A549 (cell line): ENCODE measurements at places on chromosomes 16 and 17.

DNA sequence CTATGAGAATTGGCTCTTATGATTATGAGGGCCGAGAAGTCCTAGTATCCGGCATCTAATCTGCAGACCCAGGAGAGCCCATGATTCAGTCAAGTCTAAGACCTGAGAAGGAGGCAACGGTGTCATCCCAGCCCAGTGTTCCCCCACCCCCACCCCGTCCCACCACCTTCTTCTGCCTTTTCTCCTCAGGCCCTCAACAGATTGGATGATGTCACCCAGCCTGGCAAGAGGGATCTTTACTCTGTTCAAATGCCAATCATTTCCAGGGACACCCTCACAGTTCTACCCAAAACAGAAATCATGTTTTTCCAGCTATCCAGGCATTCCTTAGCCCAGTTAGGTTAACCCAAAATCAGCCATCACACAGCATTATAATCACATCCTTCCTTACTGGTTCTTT lies 10.0 kb upstream of the GAA start:
- no peak for DNase-seq

- no peak for DNase-seq
Observed at GRCh38 chr16:53872248-53873221, 168.6 kb downstream of the FTO start.

DNA sequence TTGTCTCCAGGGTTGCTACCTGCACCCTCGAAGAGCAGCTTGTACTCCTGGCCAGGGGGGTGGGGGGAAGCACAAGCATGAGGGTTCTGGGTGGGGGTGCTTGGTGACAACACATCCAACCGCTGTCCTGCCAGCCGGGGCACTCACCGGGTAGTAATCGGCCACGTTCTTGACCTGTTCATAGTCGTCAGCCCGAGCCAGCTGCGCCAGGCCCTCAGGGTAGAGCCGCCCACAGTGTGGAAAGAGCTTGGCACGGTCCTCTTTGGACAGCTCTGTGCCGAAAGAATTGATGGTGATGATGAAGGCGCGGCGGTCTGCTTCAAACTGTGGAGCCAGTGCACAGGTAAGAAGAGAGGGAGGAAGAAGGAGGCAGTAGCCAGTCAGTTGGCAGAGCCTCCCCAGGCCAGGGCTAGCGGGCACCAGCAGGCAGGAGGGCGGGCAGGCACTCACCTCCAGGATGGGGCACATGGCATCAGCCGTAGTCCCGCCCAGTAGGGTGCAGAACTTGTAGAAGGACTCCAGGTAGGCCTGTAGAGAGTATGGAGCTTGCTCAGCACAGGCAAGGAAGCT lies 8.0 kb downstream of the HSD11B2 start:
- DNase-seq = no peak

DNA sequence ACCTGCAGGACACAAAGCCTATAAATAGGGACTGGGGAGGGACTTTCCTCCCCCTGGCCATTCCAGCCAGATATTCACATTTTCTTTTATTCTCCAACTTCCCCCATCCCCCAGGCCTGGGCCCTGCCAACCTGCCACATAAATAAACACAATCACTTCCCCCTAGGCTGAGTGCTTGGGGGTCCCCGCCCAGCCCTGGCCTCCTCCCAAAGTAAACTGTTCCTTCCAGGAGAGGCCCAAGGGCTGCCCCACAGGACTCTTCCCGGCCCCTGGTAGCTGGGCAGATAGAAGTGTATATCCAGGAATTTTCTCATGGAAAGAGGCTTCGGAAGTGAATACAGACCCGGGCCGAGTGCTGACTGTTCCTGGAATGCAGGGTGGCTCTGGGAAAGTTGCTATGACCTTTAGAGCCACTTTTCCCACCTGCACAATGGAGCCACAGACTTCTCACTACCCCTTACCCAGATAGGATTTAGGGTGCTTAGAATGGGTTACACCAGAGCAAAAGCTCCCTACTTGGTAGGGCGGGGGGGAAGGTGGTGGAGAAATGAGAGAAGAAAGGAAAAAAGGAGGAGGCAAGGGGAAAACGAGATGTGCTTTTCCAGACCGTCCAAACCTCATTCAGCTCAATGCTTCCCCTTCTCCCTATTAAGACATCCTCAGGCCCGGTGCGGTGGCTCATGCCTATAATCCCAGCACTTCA lies 8.5 kb downstream of the CSF3 start:
- DNase-seq = no peak

DNA sequence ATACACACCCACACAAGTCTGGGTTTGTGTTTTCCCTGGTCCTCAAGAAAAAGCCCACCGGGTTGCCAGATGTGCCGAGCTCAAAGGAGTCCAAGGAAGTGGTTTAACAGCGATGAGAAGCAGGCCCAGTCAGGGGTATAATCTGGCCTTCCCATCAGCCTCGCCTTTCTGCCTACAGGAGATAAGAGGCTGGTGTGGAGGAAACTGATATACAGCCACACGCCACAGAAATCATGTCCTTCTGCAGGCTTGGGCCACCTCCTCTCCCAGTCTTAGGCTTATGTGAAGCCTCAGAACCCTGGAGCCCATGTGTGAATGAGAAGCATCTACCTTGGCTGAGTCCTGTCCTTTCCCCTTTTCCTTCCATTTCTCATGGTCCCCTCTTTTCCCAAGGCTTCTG lies 43.6 kb upstream of the MMP2 start:
- no peak for DNase-seq

DNA sequence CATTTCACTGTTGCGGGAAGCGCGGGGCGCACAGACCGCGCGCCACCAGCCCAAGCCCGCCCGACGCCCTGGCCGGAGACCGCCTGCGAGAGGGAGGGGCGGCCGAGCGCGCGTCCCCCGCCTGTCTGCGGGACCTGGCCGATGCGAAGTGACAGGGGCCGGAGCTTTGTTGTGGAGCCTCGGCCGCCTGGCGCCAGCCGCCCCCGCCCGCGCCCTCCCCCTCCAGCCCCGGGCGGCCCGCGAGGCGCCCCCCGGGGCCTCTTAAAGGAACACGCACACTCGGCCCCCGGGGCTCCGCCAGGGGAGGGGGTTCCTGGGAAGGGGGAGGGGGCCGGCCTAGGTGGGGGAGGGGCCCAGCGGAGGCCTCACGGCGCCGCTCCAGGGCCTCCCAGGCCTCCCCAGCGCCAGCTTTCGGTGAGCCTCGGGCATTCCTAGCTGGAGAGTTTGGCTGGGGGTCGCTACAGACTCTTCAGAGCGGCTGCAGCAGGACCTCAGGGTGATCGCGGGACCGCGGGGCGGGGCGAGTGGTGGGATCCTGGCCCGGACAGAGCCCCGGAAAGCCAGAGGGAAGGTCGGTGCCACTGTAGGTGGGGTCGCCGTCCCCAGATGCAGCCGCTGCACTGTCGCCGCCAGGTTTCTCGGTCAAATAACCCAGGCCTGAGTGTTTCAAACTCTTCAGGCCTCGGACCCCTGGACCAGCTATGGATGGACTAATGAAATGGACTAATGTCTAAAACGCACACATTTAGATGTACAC lies 2.4 kb upstream of the TBX2 start:
- no peak for DNase-seq

DNA sequence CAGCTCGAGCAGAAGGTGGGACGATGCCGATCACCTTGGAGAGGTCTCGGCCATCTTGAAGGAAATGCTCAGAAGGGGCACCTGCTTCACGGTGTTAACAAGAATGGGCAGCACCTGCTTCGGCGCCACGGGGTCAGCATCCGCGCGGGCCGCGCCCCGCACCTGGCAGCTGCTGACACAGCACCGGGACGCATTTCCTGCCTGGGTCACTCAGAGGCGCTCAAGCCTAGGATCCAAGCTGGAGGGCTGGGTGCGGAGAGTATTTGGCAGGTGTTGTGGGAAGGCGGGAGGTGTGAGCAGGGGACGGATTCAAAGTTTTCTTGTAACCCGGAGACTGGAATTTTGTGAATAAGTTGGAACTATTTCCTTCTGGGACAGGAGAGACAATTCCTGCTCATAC lies 39.3 kb upstream of the AKTIP start:
- no peak for DNase-seq

DNA sequence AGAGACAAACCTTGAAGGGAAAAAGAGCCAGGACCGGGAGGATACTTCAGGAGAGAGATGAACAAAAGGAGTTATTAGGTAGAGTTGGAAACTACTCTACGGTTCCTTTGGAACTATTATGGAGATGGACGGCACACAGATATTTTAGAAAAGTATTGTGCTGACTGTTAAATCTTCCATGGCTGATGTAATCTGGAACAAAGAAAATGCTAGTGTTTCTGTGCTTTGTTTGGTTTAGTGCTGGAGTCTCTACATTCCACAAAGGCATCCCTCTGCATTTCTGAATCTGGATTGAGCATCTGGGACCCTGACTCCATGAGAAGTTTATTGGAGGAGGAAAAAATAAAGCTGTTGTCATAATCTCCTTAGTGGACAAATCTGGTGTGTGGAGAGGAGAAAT lies 57.2 kb downstream of the RPGRIP1L start:
- no peak for DNase-seq

- no peak for DNase-seq
Observed at GRCh38 chr16:57128771-57129389, 36.5 kb downstream of the CPNE2 start.

- DNase-seq = no peak
Observed at GRCh38 chr17:36727577-36727976, 126.2 kb downstream of the MRM1 start.

DNA sequence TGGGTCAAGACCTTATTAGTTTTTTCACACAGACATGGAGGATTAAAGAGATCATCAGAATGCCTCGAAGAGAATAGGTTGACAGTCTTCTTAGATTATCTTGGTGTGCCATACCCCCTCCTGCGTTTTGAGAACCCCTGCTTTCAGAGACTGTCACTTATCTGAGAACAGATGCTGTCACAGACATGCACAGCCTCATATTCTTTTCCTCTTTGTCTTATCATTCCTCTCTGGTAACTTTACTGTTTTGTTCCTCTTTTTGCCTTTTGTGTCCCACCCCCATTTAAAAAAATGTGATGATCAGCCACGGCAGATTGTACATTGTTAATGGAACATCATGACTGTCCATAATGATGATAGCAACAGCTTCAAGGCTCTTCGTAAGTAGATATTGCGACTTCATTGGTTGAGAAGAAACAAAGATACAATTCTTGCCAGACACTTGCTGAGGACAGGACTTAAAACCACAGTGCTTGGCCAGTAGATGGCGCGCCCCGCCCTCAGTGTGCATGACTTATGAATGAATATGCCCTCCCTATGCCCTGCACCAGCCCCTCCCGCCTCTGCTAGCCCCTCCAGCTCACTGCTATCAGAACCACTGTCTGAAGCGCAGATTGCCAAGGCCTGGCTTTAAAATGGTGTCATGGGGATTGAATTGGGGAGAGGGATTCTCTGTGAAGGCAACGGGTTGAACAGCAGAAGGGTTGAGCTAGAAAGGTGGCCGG lies 2.6 kb upstream of the PITPNC1 start:
- DNase-seq = peak; percentile 91

GRCh38 chr16:14351647-14352046 lies 278.4 kb downstream of the PARN start:
- no peak for DNase-seq

DNA sequence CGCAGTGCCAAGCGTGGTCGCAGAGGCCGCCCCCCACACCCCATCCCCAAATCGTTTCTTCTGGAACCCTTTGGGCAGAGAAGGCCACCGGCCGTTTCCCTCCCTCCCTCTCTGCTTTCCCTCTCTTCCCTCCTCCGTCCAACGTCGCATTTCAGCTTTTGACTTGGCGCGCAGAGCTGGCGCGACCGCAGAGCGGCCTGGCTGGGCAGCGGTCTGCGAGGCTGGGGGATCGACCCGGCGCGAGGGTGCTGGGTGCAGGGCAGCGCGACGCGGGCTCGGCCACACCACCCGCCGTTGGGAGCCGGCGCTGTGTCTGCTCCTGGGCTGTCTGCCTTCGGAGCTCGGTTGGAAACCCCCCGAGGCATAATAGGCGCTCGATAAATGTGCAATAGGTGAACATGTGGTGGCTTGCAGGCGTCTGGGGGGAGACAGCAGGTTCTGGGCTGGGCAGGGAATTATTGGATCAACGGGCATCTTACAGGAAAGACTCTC lies 2.8 kb upstream of the NTN3 start:
- peak; percentile 23 for DNase-seq

DNA sequence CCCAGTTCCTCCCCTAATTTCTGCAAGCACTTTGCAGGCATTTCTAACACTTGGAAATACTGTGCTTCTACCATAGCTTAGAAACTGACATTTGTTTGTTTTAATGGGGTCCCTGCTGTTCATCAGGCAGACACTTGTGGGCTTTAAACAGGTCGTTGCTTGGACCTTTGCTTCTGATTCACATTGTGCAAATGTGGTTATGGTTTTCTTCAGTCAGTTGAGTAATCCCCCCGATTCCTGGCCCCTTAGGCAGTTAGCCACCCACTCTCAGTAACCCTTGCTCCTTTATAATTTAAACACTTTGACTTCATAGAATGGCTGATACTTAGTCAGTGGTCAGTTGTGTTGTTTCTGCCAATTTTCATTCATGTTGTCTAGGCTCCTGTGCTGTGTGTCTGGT lies 39.4 kb downstream of the SLC47A1 start:
- no peak for DNase-seq

DNA sequence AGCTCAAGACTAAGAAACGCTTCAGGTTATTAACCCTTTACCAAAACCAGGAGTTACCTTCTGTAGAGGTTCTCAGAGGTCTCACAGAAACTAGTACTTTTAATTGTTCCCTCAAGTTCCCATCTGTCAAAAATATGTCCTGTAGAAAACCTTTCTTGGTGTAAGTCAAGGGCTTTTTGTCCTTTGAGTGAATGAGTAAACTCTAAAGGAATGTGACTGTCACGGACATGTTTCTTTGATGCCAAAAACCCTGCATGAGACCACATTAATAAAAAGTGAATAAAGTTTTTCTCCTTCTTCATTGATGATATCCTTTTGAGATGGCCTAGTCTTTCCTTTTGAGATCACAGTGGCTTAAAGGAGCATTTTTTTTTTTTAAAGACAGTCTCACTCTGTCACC lies 102.9 kb downstream of the NLK start:
- no peak for DNase-seq

GRCh38 chr17:18382441-18383078 lies 5.0 kb downstream of the EVPLL start:
- no peak for DNase-seq

DNA sequence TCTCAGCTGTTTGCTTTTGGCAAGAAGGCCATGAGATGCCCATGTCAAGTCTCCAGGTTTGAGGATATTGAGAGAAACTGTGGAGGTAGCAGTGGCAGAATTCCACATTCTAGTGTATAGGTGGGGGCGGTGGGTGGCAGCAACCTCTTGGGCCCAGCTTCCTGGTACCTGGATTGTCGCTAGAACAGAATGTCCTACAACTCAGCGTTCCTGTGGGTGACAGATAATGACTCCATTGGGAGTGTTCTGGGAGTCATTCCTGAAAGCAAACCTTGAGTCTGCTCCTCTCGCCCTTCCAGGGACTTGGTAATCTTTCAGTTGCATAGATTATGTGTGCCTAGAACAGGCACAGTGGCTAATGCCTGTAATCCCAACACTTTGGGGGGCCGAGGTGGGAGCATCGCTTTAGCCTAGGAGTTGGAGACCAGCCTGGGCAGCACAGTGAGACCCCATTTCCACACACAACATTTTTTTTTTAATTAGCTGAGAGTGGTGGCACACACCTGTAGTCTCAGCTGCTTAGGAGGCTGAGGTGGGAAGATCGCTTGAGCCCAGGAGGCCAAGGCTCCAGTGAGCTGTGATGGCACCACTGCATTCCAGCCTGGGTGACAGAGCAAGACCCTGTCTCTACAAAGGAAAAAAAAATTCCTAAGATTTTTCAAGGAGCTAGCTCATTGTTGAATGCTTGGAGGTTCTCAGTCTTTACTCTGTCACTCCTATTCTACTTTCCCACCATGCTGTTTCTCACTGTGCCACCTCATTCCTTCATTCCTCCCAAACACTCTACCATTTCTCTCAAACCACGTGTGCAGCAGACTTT lies 37.9 kb upstream of the METTL16 start:
- no peak for DNase-seq

- DNase-seq = no peak
Observed at GRCh38 chr16:23105309-23105708, 43.9 kb downstream of the USP31 start.

GRCh38 chr16:4928227-4928626 lies 8.7 kb downstream of the PPL start:
- DNase-seq = no peak
